HFFc6 (cell line): ENCODE measurements at places on chromosomes 13 and 19. TPM values are rescaled to one million over a fixed set of nuclear protein-coding genes. Genes with fewer than 3 reads are reported as not detected.

Gene TINCR
- 0.14 to 0.29 TPM (median 0.27 TPM) in 3 replicates for total RNA-seq

DNA sequence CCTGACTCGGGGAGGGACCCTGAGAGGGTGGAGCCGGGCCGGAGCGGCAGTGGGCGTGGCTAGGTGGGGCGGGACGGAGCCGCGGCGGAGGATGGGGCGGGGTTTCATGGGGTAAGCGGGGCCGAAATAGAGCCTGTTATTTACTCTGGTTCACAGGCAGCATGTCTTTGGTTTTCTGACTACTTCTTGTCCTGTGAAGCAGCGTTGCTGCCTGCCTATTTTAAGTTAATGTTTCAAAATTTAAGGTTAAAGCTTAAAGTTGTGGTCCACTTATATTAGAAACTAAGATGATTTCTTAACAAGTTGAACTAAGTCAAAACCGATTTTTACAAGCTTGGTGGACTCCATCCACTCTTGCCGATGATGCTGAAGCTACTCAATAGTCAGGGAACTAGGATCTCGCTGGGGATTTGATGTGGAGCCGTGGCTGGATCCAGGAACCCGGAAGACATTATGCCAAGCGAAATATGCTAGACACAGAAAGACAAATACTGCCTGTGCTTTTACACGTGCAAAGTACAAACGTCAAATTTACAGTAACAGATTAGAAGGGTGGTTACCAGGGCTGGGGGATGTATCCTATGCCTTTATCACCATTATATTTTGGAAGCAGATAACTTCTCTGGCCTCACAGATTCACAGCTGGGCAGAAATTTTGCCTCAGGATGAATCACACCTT is 433 bp upstream of the ZNF616 start:
- DNase-seq: no peak

- DNase-seq: no peak
Observed at GRCh38 chr13:80348314-80348713, 7.4 kb upstream of the SPRY2 start.

GRCh38 chr13:110826861-110827672 is 87.8 kb downstream of the ANKRD10 start:
- no peak for DNase-seq

- DNase-seq: no peak
Observed at GRCh38 chr19:6113616-6114188, 3.4 kb upstream of the RFX2 start.

Gene CCDC8
- total RNA-seq: 6.3 to 11.1 TPM (median 6.8 TPM) in 3 replicates

- DNase-seq: no peak
Observed at GRCh38 chr13:91668866-91669495, 270.6 kb downstream of the GPC5 start.

Gene SMAD9
- 8.9 to 19.8 TPM (median 10.7 TPM) in 3 replicates for total RNA-seq

- DNase-seq: no peak
Observed at GRCh38 chr19:13255719-13256059, 105.5 kb downstream of the IER2 start.

- no peak for DNase-seq
Observed at GRCh38 chr13:32647926-32648325, 61.7 kb downstream of the PDS5B start.

DNA sequence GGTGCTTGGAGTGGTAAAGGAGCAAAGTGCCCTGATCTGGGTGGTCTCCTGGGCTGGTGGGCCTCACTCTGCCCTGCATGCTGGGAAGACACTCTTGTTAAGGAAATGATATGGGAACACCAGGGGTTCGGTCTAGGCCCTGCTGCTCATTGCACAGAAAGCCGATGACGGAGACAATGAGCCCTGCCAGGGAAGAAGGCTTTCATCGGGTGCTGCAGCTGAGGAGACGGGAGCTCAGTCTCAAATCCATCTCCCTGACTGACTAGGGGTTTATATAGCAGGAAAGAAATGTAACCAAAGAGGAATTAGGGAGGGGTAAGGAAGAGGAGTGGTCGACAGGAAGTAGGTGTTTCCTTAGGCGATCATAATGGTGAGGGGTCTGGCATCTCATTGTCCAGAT is 253.4 kb downstream of the TEX29 start:
- no peak for DNase-seq

DNA sequence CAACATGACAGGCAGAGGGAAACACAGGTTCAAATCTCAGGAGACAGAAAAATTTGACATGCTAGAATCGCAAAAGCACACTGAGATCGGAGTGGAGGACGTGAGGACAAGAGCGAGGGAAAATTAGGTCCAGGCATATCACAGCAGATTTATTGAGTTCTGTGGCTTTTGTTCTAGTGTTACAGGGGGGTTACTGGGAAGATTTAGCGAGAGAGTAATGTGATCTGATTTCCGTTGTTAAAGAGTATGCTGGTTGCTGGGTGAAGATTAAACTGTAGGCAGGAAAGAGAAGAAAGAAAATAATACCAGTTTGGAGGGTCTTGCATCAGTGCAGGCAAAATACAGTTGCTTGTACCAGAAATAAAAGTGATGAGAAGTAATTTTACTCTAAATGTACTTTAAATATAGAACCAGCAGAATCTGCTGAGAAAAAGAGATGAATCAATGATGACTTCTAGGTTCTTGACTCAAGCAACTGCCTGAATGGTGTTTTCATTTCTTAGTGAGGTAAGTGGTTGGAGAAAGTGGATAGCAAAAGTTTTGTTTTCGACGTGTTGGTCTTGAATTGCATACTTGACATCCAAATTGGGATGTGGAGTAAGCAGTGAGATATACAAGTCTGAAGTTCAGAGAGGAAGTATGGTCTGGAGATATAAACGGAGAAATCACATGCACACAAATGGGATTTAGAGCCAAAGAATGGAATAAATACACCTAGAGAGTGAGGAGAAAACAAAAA is 35.7 kb downstream of the UFM1 start:
- DNase-seq: no peak

- no peak for DNase-seq
Observed at GRCh38 chr19:1752009-1752756, 1.1 kb upstream of the ONECUT3 start.

Gene PRR36
- total RNA-seq: 0.18 TPM in 1 of 3 replicates, not detected in the others

DNA sequence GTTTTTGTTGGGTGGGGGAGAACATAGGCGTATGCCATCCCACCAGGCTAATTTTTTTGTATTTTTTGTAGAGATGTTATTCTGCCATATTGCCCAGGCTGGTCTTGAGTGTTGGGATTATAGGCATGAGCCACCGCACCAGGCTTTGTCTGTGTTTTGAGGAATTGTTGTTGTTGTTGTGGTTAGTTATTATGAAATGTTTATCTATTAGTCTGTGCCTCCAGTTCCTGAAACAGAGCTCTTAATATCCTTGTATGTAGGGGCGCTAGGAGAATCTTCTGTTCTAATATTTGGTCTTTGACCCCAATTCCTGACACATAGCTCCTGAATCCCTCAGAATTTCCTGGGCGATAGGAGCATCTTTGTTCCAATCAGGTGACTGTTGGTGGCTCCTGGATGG is 5.6 kb upstream of the LATS2 start:
- DNase-seq: no peak

GRCh38 chr13:98171900-98172589 is 5.0 kb downstream of the RNF113B start:
- no peak for DNase-seq

Gene AP1M2
- total RNA-seq: not detected in 3 replicates
